Cardiac muscle cell (in vitro differentiated cells and primary cell): ENCODE measurements at places on chromosomes 1 and 21. TPM values are rescaled to one million over a fixed set of nuclear protein-coding genes. Genes with fewer than 3 reads are reported as not detected.

FMO1 gene
- not detected in 2 replicates for total RNA-seq

USH2A gene
- total RNA-seq: 0.24 and 0.25 TPM in 2 replicates

AMY1B gene
- not detected in 2 replicates for total RNA-seq

EPHA8 gene
- total RNA-seq: 5.1 and 10.9 TPM in 2 replicates

RGS2 gene
- 11.5 and 15.6 TPM in 2 replicates for total RNA-seq

SPRR2G gene
- not detected in 2 replicates for total RNA-seq
